Camera-type eye (tissue), 1 donor: ENCODE measurements at places on chromosomes 2 and 18. TPM values are rescaled to one million over a fixed set of nuclear protein-coding genes. Genes with fewer than 3 reads are reported as not detected.

The ALK gene
- total RNA-seq = 9.5 TPM

The APOB gene
- total RNA-seq = 0.11 TPM

The CNDP1 gene
- 9.9 TPM for total RNA-seq

The GRHL1 gene
- 12.4 TPM for total RNA-seq

The ERMN gene
- 6.0 TPM for total RNA-seq

The TGFA gene
- 3.4 TPM for total RNA-seq

The DPYSL5 gene
- total RNA-seq = 40.3 TPM

The DHRS9 gene
- total RNA-seq = 2.3 TPM

The GRB14 gene
- 7.8 TPM for total RNA-seq

The EVX2 gene
- total RNA-seq = not detected

The ZNF892 gene
- 27.9 TPM for total RNA-seq

The STPG4 gene
- total RNA-seq = not detected

The TBR1 gene
- 1.7 TPM for total RNA-seq

The GREB1L gene
- 14.9 TPM for total RNA-seq

The VSNL1 gene
- total RNA-seq = 12.9 TPM

The SLC25A12 gene
- 47.6 TPM for total RNA-seq

The DNER gene
- 83.2 TPM for total RNA-seq

The SERPINB5 gene
- 6.3 TPM for total RNA-seq

The SEMA4F gene
- 10.3 TPM for total RNA-seq

The TFCP2L1 gene
- 1.1 TPM for total RNA-seq

The SPEG gene
- total RNA-seq = 17.4 TPM

The HAT1 gene
- total RNA-seq = 63.2 TPM

The HAAO gene
- 28.8 TPM for total RNA-seq

The LOXL3 gene
- total RNA-seq = 22.8 TPM

The ZAP70 gene
- 1.5 TPM for total RNA-seq

The SLC5A7 gene
- total RNA-seq = 1.1 TPM

The C2orf80 gene
- not detected for total RNA-seq

The ACMSD gene
- not detected for total RNA-seq

The CABYR gene
- total RNA-seq = 7.0 TPM
